Stimulated activated CD4-positive, alpha-beta T cell treated with anti-CD3 and anti-CD28 coated beads, Interleukin-1b, Interleukin-23, amount 100 ng/mL, for 48 hours (primary cell): ENCODE measurements at places on chromosomes 5 and 9.

DNA sequence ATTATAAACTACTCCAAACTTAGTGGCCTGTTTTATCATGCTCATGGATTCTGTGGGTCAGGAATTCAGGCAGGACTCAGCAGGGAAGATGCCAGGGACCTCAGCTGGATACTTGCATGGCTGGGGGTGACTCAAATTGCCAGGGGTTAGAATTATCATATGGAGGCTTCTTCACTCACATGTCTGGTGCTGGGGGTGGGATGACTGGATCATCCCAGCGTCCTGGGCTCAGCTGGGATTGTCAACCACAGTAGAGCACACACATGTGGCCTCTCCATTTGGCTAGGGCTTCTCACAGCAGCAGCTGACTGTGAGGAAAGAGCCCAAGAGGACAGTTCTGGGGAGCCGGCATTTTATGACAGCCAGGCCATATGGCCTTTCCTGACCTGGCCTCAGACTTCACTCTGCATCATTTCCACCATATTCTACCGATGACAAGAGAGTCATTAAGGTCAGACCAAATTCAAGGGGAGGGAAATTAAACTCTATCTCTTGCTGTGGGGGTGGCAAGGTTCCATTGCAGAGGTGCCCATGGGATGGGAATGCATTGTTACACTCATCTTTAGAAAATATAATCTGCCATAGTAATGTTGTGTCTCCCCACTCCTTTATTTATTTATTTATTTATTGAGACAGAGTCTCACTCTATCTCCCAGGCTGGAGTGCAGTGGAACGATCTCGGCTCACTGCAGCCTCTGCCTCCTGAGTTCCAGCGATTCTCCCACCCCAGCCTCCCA, 5.2 kb upstream of the GRK6 start:
- no peak for DNase-seq

- no peak for DNase-seq
Observed at GRCh38 chr5:10582512-10582897, 18.6 kb downstream of the ANKRD33B start.

DNA sequence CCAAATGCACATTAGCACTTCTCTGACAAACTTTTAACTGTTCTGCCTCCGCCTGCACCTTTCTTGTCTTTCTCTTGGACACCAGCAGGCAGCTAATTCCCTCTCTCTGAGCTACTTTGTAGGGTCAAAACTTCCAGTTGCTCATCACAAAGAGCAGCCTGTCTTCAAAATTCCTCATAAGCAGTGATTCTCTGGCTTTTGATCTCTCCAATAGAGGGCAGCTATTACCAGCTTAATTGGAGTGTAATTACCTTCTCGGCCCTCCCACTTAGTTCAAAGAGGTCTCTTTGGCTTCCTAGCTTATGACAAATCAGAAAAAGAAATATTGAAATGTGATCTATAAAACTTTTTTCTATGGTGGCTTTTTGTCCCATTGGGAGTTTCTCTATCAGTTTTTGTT, 43.6 kb upstream of the RAD23B start:
- no peak for DNase-seq

DNA sequence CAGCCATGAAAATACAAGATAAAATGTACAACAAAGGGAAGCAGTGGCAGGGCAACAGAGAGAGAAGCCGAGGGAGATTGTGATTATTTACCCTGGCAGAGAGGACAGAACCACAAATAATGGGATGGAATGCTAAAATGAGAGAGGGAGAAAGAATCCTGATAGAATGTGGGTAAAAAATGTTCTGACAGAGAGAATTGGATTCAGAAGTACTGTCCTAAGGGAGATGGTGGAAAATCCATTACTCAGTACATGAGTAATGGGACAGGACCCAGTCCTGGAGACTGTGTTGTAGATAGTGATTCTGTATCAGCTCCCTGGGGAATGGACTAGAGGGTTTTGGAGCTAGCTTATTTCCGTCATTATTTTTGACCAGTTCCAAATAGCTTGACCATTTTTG, 831.5 kb downstream of the MAT2B start:
- DNase-seq = no peak

DNA sequence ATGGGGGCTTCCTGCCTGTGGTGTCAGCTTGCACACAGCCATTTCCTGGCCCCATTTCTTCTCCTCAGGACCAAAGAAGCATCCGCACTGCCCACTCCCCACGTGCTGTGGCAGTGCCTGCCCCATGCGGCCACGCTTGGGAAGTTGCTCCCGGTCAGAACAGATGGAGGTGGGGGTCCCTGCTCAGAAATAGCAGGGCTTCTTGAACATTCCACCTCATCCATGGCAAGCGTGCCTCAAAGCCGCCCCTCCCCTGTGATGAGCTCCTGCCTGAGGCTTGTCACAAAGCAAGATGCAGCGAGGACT, 238.2 kb downstream of the SYK start:
- no peak for DNase-seq

- DNase-seq = no peak
Observed at GRCh38 chr9:127566351-127567001, 45.6 kb upstream of the STXBP1 start.
